ENCODE measurements at places on chromosomes 3 and 15. TPM values are rescaled to one million over a fixed set of nuclear protein-coding genes. Genes with fewer than 3 reads are reported as not detected.

GRCh38 chr3:175153595-175153994, 294.5 kb downstream of the NAALADL2 start:
- DNase-seq = no peak
- no peaks in the 10 kb centered on the region for H3K4me1 ChIP-seq
- H3K27me3 ChIP-seq = no peaks in the 10 kb centered on the region

DNA sequence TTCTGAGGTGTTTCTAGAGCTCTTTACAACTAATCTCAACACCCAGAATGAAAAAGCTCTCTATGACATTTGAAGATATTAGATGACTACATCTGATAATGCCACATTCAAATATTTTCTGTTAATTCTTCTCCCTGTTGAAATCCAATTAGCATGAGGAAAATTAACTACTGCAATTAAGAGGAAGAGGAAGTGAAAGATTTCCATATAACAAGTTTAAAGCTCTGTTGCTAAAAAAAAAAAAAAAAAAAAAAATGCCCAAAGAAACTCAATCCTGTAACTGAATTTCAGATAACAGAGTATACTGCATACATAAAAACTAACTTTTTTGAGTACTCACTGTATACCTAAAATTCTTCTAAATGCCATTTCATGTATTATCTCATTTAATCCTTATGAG, 109.8 kb downstream of the TNIK start:
- DNase-seq = no peak
- H3K27ac ChIP-seq = no peak overlapping the region
- no peaks in the 10 kb centered on the region for H3K36me3 ChIP-seq
- peaks cover 3% of the 10 kb centered on the region for H3K4me1 ChIP-seq
- H3K4me3 ChIP-seq = no peak overlapping the region

DNA sequence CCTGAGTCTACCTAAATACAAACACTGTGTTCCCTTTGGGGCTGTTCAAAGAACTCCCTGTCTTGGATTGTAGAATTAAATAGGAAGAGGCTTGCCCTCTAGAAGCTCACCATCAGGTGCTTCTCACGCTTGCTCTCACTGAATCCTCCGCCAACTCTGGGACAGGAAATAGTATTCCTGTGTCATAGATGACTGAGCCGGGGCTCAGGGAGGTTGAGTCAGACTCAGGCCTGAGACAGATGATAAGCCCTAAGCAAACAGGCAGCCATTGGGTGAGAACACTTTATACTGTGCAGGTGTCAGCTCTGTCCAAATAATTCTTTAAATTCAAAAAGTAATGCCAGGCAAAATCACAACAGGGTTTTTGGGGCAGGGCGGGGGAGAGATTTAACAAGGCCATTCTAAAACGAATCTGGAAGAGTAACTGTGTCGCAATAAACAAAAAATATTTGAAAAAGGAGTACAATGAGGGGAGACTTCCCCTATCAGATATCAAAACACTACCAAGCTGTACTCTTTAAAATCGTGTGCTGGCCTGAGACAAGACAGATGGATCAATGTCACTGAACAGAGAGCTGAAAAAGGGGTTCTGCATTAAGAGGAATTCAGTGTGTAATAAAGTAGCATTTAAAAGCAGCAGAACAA, 59.0 kb downstream of the EPHB3 start:
- H3K27me3 ChIP-seq = no peaks in the 10 kb centered on the region
- no peaks in the 10 kb centered on the region for H3K36me3 ChIP-seq
- no peak for DNase-seq
- H3K4me3 ChIP-seq = no peak overlapping the region

DNA sequence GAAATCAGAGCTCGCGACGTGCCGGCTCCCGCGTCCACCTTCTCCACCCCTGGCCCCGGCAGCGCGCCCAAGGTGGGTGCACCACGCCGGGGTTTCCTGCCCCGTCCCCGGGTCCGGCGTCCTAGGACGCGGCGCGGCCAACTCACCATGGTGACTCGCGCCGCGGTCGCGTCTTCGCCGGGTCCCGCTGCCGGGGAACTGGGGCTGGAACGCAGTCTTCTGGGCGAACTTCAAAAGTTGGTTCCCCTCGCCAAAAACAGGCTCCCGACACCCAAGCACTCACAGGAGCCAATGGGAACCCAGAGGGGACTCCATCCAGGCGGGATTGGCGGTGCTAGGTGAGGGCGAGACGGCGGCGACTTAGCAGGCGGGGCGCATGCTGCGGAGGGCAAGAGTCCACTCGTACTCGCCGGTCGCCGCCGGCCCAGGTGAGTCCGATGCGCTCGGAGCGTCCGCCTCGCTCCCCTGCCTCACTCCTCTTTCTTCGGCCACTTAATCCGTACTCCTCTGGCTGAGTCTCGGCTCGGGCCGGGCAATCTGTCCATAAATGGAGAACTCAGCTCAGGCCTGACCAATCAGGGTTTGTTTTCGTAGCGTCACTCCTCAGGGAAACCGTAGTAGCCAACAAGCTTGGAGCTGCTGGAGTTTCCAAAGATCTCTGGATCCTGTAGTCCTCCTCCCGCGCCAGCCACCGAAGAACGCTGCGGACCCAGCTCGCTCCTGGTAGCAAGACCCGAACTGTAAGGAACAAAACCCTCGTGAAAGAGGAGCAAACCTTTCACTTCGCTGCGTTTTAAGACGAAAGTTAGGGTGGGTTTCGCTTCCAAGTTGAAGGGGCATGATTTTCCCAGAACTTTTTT, at the start of gene MYO1E:
Gene MYO1E, minus strand, starts transcription at position 520 of the 860 bp plus-strand sequence. Its CDS starts 371 bp downstream, at position 149.
- peak; percentile 90 for DNase-seq
- H3K4me3 ChIP-seq = peak within 1 kb of the TSS; percentile 89
- peaks cover 3% of the 10 kb centered on the region for H3K4me1 ChIP-seq
- peak within 1 kb of the TSS; percentile 89 for H3K27ac ChIP-seq

DNA sequence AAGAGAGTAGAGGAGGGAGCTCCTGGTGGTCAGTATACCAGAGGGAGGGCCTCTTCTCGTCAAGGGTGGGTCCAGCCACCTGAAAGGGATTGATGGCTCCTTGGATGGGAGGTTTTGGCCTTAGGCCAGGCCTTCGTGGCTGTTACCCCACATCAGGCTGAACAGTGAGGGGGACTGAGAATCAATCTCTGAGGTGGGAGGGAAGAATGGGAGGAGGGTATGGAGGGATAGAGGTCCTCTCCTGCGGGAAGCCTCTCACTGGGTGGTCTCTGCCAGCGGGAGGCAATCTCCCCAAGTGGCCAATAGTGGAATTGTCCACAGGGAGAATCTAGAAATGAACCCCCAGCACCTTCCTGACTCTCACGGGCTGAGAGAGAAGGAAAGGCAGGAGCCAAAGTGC, 53.5 kb downstream of the BSN start:
- peak; percentile 29 for DNase-seq
- no peaks in the 10 kb centered on the region for H3K27me3 ChIP-seq
- no peak overlapping the region for H3K27ac ChIP-seq
- no peak overlapping the region for H3K4me3 ChIP-seq
- no peaks in the 10 kb centered on the region for H3K36me3 ChIP-seq

GRCh38 chr15:73990250-73991005, 1.7 kb downstream of the STOML1 start:
- peak overlapping the region; percentile 80 for H3K27ac ChIP-seq
- DNase-seq = no peak
- peak overlapping the region; percentile 91 for H3K4me3 ChIP-seq
- H3K27me3 ChIP-seq = no peaks in the 10 kb centered on the region
- peaks cover 58% of the 10 kb centered on the region for H3K4me1 ChIP-seq
- no peaks in the 10 kb centered on the region for H3K36me3 ChIP-seq

DNA sequence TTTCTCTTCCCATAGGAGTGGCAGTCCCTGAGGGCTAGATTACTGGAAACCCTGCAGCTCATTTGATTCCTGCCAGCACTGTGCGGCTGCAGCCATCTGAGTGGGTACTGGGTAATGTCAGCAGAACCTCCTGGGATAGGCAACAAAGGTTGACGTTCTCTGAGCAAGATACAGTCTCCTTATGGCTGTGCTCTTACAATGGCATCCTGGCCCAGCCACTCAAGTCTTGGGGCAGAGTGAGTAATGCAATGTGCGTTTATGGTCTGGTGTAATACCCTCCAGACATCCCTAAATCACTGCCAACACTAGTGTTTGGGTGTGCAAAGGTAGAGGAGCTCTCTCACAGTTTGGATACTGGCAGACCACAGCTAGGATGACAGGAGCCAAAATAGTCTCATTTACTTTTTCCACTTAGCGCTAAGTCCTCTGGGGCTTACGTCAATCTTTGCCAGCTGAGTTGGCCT, 775.8 kb downstream of the ZNF385D start:
- H3K4me1 ChIP-seq = no peaks in the 10 kb centered on the region
- H3K36me3 ChIP-seq = no peaks in the 10 kb centered on the region
- H3K27ac ChIP-seq = no peak overlapping the region
- DNase-seq = no peak
- H3K4me3 ChIP-seq = no peak overlapping the region

- peak; percentile 85 for DNase-seq
- H3K36me3 ChIP-seq = no peaks in the 10 kb centered on the region
- H3K27me3 ChIP-seq = no peaks in the 10 kb centered on the region
- peak overlapping the region; percentile 26 for H3K27ac ChIP-seq
Measured at GRCh38 chr3:194265505-194265892, 85.6 kb downstream of the CPN2 start.

- H3K27me3 ChIP-seq = no peaks in the 10 kb centered on the region
- H3K27ac ChIP-seq = no peak overlapping the region
- H3K4me1 ChIP-seq = no peaks in the 10 kb centered on the region
Measured at GRCh38 chr3:27963519-27963918, 241.4 kb upstream of the EOMES start.

- no peaks in the 10 kb centered on the region for H3K4me1 ChIP-seq
- DNase-seq = no peak
- H3K27ac ChIP-seq = no peak overlapping the region
- no peaks in the 10 kb centered on the region for H3K27me3 ChIP-seq
- no peak overlapping the region for H3K4me3 ChIP-seq
- H3K36me3 ChIP-seq = peaks cover 71% of the 10 kb centered on the region
Measured at GRCh38 chr3:50050361-50050760, 38.4 kb upstream of the RBM5 start.

GRCh38 chr15:57205996-57206395, 170.3 kb upstream of the CGNL1 start:
- H3K4me1 ChIP-seq = no peaks in the 10 kb centered on the region
- no peaks in the 10 kb centered on the region for H3K27me3 ChIP-seq
- no peak overlapping the region for H3K27ac ChIP-seq
- H3K4me3 ChIP-seq = no peak overlapping the region

- no peaks in the 10 kb centered on the region for H3K27me3 ChIP-seq
- H3K36me3 ChIP-seq = no peaks in the 10 kb centered on the region
- peak overlapping the region; percentile 84 for H3K27ac ChIP-seq
- H3K4me1 ChIP-seq = peaks cover 24% of the 10 kb centered on the region
- no peak for DNase-seq
Measured at GRCh38 chr3:111802163-111802625, 56.9 kb upstream of the PHLDB2 start.

DNA sequence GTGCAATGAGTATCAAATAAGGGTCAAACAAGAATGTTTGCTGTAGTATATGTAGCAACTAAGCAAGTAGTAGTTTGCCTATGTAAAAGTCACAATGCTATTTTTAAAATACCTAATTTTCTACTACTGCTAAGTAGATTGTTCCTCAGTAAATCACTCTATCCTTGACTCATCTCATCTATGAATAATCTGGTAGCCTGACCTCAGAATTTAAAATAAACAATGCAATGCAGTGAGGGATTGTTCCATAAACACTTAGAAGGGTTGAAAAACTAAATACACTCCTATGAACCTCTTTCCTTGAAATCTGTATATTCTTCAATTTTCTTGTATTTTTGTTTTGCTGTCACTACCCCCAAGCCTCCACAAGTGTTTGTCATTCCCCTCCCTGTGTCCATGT, 253.3 kb downstream of the TBC1D5 start:
- no peaks in the 10 kb centered on the region for H3K4me1 ChIP-seq
- no peaks in the 10 kb centered on the region for H3K36me3 ChIP-seq
- DNase-seq = no peak
- H3K4me3 ChIP-seq = no peak overlapping the region

DNA sequence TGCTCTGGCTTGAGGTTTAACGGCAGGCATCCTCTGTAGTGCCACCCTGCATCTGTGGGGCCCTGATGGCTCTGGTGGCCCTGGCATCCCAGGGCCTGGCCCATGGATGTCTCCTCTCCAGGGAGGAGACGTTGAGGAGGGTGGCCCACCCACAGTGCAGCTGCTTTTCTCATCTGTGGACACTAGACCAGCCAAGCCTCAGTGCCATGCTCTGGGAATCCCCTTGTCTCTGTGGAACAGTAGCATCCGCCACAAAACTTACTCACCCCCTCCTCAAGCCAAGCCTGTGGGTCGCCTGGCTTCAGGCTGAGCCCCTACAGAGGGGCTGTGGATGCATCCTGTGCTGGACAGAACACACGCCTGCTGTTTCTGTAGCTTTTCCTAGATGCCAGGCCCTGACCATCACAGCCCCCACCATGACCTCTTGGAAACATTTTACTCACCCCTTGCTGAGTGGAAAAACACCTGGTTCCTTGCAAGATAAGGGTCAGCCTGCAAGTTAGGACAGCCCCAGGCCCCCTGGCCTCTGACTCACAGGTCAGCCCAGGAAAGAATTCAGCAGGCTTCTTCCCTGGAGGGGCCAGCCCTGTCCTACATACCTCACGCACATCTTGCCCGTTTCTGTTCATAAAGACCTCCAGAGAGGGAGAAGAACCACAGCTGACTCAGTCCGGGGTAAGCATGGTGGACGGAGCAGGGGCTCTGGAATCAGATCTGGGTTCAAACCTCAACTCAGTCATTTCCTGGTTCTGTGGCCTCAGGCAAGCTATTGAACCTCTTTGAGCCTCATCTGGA, 19.0 kb downstream of the PAK6 start:
- H3K27me3 ChIP-seq = peaks cover 10% of the 10 kb centered on the region
- H3K4me1 ChIP-seq = peaks cover 8% of the 10 kb centered on the region
- no peak for DNase-seq

The PLSCR5 gene
- not detected for total RNA-seq

The COL6A5 gene
- total RNA-seq = 6.3 TPM

The FILIP1L gene
- total RNA-seq = 43.2 TPM

The ZNF35 gene
- total RNA-seq = 10.0 TPM

The CAMP gene
- not detected for total RNA-seq

The SECISBP2L gene
- 119 TPM for total RNA-seq

The KIAA1143 gene
- 25.2 TPM for total RNA-seq

The EOMES gene
- total RNA-seq = 1.2 TPM

The TMOD2 gene
- total RNA-seq = 16.1 TPM
